Head of caudate nucleus (tissue), 42 donors: ENCODE measurements at places on chromosomes 2 and 18.

DNA sequence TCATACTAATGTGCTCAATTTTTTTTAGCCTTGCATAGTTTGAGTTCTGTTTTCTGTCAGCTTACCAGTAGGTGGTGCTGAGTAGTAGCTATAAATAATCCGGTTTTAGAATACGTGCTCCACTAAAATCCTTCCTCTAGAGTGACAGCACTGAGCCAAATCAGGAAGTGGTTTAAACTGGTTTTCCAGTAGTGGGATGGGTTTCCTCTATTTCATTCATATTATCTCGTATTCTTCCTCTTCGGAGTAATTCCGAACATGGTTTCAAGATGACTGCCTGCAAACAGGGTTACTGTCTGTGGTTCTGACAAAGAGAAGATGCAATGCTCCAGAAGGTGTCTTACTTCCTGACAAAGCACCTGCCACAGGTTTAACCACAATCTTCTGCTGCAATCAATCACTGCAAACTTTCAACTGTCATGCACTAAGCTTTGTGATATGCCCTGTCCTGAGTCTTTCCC lies 496.9 kb upstream of the VRK2 start:
- DNase-seq: no peak

GRCh38 chr2:230995821-230996220 lies at the start of gene SPATA3:
SPATA3 (plus strand) TSS chr2:230996121; CDS start chr2:230996234, 113 bp downstream.
- DNase-seq: no peak

DNA sequence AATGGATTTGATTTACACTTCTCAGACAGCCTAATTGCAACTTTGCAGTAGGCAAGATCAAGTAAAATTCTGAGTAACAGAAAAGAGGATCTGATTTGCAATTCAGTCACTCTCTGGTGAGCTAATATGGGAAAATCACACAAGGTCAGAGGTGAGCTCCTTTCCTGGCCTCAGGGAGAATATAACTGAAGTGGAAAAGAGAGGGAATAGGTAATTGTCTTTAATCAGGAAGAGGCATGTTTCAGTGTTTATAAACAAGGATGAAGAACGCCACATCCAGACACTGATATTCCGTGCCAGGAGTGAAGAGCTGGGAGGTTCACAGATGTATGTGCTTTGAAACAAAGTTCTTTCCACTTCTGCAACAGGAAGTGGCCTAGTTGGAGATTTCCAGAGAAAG lies 127.1 kb downstream of the ETAA1 start:
- DNase-seq: no peak

DNA sequence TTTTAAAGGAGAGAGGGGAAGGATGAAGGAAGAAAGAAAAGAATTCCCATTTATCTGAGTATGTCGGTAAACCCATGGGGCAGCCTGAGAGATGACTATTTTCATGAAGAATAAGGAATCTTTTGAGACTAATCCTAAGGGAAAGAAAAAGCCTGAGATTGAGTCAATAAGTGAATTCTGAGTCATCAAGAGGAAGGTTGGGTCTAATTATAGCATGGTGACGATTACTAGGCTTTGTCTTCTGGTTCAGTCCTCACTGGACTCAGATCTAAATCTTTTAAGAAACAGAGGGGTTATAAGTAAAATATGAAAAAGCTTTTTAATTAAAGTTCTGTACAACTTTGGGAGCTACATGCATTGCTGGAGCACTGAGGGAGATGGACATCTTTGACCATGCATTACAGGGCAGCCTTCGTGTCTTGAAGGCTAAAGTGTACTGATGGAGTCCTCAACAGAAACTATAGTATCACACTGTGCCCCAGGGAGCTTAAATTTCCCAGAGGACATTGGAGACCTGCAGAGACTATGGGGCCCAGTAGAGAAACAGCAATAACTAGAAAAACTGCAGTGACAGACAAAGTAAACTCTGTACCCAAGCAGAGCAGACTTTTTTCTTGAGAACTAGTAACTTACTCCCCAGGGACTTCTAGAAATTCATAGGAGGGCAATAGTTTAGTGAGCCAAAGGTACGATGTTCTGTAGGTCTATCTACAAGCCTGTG lies 260.9 kb downstream of the RAD51AP2 start:
- DNase-seq: no peak

- DNase-seq: no peak
Measured at GRCh38 chr2:57444752-57445430, 601.7 kb upstream of the VRK2 start.

GRCh38 chr2:238509151-238509835 lies 82.6 kb downstream of the ASB1 start:
- peak; percentile 16 for DNase-seq

GRCh38 chr18:10321576-10321975 lies 132.9 kb upstream of the APCDD1 start:
- no peak for DNase-seq

DNA sequence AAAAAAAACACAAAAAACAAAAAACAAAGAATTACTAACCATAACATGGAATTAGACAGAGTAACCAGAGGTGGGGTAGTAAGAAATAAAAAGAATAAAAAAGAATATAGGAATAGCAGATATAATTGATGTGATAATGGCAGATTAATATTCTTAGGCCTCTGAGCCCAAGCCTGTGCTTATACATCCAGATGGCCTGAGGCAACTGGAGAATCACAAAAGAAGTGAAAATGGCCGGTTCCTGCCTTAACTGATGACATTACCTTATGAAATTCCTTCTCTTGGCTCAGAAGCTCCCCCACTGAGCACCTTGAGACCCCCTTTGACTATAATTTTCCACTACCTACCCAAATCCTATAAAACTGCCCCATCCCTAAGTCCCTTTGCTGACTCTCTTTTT lies 95.1 kb upstream of the MSH6 start:
- no peak for DNase-seq

DNA sequence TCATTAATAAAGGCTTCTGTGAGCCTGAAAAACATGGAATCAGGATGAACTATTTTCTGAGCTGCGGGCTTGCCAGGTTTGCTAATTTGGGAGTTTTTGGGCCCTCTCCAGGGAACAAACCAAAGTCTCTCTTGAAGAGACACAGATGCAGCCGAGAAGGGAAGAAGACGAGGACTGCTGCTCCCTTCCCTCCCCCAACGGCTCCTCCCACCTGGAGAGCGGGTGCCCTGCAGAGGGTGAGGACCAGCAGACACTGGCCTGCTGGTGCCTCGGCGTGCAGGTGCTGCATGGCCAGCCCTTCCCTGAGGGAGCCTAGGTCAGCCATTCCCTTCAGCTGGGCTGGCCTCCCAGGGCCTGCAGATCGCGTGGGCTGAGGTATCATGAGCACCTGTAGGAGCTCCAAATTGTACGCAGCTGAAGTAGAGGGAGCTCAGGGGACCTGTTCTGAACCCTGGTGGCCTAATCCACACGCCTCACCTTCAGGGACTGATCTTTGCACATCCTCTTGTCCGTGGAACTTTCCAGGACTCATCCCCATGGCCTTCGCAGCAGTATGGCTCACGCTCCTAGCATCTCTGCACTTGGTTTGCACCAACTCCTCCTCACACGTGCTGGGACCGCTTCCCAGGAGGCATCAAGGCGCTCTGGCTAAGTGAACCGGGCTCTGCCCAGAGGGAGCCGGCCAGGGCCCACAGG lies 19.5 kb downstream of the EMX1 start:
- DNase-seq: no peak
